ENCODE measurements at places on chromosomes 3 and 15.

DNA sequence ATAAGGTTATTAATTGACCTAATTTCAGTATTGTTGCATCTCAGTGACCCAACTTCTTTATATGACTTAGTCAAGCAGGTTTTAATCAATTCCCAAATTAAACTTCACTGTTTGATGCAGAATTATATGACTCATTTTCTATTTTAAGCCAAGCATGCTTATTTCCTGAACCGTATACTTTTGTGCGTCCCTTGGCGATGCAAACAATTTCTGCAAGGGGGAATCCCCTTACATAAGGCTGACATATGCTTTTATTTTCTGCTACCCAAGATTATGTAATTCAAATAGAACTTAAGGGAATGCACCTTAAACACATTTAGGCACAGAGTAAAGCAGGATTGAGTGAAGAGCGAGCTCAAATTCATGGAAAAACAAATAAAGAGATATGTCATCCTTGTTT lies 303.9 kb downstream of the PDCD6IP start:
- DNase-seq, result peak; percentile 15

DNA sequence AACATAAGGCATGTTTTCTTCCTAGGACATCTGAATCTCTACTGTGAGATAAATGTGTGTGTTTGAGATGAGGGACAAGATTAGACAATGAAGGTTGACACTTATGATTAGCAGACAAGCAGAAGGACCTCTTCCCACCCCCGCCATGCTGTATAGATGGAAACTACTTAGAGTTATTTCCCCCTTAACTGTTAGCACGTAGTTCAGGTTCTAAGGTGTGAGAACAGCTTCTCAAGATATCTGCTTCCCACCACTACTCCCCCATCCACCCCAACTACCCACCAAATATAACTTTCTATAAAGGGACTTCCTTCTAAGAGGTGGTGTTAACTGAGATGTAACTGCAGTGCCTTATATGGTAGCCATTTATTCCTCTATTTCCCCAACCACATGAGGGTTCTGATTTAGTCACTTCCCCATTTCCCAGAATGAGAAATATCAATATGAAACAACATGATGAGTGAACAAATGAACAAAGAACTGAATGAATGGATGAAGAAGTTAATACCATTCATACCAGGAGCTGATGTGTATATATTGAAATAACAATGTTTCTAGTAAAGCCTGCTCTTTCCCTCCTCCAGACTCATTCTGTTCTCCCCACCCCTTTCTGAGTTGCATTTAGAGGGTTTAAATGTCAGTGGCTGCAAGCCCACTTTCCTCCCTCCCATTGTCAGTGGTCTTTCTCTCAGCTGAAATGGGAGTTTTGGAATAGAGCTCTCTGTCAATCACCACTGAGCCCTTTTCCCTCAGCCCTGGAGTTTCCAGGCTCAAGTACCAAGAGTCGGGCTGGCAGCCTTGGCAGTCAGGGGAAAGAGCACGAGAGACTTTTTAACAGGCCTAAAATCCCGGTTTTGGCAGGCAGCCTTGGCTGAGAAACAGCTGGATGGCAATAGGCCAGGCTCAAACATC lies 7.7 kb upstream of the RFTN1 start:
- DNase-seq, result no peak

DNA sequence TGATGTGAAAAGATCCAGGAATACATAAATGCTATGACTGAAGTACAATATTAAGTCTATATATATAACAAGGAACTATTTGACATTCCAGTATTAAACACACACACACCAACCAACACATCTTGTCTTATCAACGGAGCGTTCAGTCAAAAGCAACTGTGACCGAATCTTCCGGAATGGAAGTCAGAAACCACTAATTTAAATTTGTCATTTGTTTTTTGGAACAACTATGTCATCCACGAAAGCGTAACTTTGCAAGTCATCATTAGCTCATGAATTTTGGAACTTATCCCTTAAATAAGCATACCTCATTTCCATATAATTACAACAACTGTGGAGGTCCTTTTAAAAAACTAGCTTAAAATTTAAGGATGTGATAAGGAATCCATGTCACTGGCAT lies 5.0 kb downstream of the ZNF385D start:
- DNase-seq, result no peak

GRCh38 chr15:94098921-94099573 lies 132.3 kb upstream of the MCTP2 start:
- peak; percentile 78 for DNase-seq

DNA sequence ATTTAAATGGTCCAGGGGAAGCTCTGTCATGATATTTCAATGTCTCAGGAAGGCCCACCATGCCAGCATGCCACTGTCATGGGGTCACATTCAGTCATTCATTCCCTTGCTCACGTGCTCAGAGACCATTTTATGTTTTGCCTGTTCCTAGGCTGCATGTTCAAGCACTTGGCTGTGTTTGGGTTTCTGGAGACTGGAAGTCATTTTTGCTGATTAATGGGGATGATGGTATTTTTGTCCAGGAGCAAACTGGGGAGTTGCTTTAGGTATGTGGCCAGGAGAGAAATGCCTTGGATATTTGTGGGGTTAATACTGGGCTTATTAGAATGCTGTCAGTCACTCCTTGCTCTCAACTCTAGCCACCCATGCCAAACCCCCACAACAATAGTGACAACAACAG lies 303.5 kb downstream of the PTPRG start:
- no peak for DNase-seq

DNA sequence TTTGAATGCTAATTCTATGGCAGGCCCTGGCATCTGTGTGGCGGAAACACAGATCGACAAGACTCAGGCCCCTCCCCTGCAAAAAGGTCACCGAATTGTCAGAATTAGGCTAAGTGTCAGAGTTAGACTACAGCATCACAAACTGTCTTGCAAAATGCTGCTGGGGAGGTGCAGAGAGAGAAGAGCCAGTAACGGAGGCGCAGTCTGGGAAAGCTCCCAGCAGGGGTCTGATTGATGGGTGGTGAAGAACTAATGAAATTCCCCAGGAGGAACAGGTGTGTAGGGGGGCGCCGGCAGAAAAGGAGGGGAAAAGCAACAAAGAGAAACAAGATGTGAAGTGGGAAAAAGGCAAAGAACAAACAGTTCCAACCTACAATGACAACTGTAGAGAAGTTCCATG lies 72.7 kb upstream of the TAMM41 start:
- DNase-seq, result no peak

GRCh38 chr3:23669541-23670255 lies 136.1 kb upstream of the UBE2E1 start:
- no peak for DNase-seq

DNA sequence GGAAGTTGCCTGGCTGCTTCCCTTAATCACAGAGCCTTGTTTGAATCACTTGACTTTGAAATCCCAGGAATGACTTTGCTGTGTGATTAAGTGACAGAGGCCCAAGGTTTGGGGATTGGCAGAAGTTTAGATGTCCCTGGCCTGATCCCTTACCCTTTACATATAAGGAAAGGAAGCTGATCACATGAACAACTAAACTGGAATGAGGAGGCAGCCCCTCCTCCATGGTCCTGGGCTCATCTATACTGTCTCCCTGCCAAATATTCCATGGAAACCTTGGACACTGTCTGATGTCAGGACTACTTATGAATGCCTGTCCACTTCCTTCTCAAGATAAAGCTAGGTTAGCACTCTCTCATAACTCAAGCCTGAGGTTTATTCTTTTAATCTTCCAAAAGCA lies 181.3 kb upstream of the CTDSPL start:
- no peak for DNase-seq

- no peak for DNase-seq
Measured at GRCh38 chr15:40340038-40340739, 550 bp downstream of the CCDC9B start.

- DNase-seq, result no peak
Measured at GRCh38 chr3:20288050-20288449, 102.0 kb upstream of the SGO1 start.

- DNase-seq, result no peak
Measured at GRCh38 chr3:42440924-42441323, 30.5 kb upstream of the LYZL4 start.

- DNase-seq, result no peak
Measured at GRCh38 chr3:104992676-104993075, 374.0 kb upstream of the ALCAM start.

- DNase-seq, result no peak
Measured at GRCh38 chr3:10351013-10351735, 30.3 kb upstream of the SEC13 start.

- peak; percentile 66 for DNase-seq
Measured at GRCh38 chr3:23776352-23776891, 29.3 kb upstream of the UBE2E1 start.

- DNase-seq, result no peak
Measured at GRCh38 chr15:29870495-29871151, 48.4 kb upstream of the TJP1 start.

- no peak for DNase-seq
Measured at GRCh38 chr3:9208605-9209152, 40.8 kb downstream of the SRGAP3 start.

GRCh38 chr3:54347060-54347459 lies 224.7 kb downstream of the CACNA2D3 start:
- no peak for DNase-seq

All from fibroblast of skin of left biceps (primary cell).